Uterus (tissue), 4 donors: ENCODE measurements at places on chromosomes 3 and 15. TPM values are rescaled to one million over a fixed set of nuclear protein-coding genes. Genes with fewer than 3 reads are reported as not detected.

- H3K36me3 ChIP-seq, result no peaks in the 10 kb centered on the region
- no peaks in the 10 kb centered on the region for H3K4me1 ChIP-seq
- peak overlapping the region; percentile 46 for H3K4me3 ChIP-seq
- no peak overlapping the region for H3K27ac ChIP-seq
- peak; percentile 48 for DNase-seq
Observed at GRCh38 chr3:183427876-183428446, 458 bp downstream of the MCF2L2 start.

DNA sequence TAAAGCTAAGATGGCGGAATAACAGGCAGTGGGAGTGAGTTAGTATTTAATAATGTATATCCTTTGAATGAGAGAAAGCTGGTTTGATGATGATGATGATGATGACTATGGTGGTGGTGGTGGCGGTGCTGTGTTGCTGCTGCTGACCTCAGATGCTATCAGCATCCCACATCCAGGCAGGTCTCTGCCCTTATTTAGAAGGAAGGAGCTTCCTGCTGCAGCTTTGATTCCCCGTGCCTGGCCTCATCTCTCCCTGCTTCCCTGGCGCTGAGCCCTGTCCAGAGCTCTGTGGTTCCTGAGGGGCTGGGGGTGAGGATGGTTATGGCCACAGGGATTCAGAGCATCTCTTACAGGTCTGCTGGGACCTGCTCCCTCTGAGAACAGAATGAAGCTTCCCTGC, 73.1 kb downstream of the RAB11A start:
- no peak for DNase-seq
- H3K27me3 ChIP-seq, result no peaks in the 10 kb centered on the region
- no peak overlapping the region for H3K4me3 ChIP-seq
- H3K4me1 ChIP-seq, result no peaks in the 10 kb centered on the region
- H3K27ac ChIP-seq, result no peak overlapping the region

- H3K27me3 ChIP-seq, result no peaks in the 10 kb centered on the region
- no peak overlapping the region for H3K27ac ChIP-seq
- no peak overlapping the region for H3K4me3 ChIP-seq
- H3K36me3 ChIP-seq, result no peaks in the 10 kb centered on the region
- DNase-seq, result no peak
Observed at GRCh38 chr15:41429003-41429890, 12.4 kb downstream of the RTF1 start.

- no peak overlapping the region for H3K4me3 ChIP-seq
- DNase-seq, result peak; percentile 57
- H3K36me3 ChIP-seq, result no peaks in the 10 kb centered on the region
- peak overlapping the region; percentile 87 for H3K27ac ChIP-seq
- H3K4me1 ChIP-seq, result peaks cover 3% of the 10 kb centered on the region
Observed at GRCh38 chr15:57611938-57612337, 20.2 kb downstream of the MYZAP start.

Gene ITPKA
- not detected for total RNA-seq

Gene ZIC4
- not detected for total RNA-seq
